ENCODE measurements at places on chromosomes 3 and 15.

DNA sequence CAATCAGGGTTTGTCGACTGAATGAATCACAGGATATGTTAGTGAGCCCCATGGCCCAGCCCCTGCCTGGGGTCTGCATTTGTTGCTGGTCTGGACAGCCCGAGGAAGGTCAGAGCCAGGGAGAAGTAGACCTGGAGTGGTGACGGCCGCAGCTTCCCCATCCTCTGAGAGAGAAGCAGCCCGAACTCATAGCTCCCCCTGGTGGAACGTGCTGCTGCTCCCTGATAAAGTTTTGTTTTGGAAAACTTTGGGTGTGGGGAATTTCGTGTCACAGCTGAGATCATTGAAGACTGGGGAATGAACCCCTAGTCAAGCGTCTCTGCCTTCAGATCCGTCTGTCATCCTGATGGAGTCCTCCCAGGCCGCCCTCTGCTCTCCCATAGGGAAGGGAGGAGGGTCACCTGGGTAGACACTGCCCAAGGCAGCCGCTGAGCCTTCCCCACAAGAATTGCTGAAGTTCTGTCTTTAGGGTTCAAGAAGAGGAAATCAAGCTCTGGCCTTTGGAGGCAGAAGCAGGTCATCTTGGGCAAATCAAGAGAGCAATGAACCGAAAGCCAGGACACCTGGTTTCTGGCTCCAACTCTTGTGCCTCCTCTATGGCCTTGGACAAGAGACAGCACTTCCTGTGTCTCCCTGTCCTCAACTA lies 60.5 kb downstream of the GLDN start:
- DNase-seq = no peak

DNA sequence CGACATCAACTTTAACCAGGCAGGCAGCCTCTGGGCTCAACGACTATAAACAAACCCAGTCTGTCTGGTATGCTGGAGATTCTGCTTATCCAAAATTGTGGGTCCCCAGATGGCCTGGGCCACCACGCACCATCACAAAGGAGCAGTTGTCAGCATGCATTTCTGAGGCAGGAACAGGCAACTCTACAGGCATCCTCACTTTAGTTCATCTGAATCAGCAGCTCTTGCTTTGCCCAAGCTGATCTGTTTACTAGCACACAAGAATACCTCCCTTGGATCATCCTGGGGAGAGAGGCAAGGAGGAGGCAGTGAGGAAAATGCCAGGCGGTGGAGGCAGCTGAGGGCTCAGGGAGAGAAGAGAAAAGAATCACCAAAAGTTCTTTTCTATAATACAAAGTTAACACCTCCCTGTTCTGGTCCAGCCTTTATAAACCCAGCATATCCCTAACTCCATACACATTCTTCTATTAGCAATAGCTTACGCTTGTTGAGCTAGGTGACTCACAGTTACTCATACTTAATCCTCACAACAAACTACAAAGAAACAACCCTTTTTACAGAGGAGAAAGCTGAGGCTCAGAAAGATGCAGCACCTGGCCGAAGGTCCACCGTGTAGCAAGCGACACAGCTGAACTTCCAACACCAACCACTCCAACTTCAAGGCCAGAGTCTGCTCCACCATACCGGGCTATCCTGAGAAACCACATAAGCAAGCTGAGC lies 33.6 kb downstream of the ZDHHC3 start:
- no peak for DNase-seq

- no peak for DNase-seq
Observed at GRCh38 chr15:69031013-69032001, 16.8 kb downstream of the NOX5 start.

- no peak for DNase-seq
Observed at GRCh38 chr3:131608741-131609140, 106.0 kb upstream of the MRPL3 start.

- DNase-seq = no peak
Observed at GRCh38 chr15:49709646-49710214, 88.9 kb downstream of the DTWD1 start.

DNA sequence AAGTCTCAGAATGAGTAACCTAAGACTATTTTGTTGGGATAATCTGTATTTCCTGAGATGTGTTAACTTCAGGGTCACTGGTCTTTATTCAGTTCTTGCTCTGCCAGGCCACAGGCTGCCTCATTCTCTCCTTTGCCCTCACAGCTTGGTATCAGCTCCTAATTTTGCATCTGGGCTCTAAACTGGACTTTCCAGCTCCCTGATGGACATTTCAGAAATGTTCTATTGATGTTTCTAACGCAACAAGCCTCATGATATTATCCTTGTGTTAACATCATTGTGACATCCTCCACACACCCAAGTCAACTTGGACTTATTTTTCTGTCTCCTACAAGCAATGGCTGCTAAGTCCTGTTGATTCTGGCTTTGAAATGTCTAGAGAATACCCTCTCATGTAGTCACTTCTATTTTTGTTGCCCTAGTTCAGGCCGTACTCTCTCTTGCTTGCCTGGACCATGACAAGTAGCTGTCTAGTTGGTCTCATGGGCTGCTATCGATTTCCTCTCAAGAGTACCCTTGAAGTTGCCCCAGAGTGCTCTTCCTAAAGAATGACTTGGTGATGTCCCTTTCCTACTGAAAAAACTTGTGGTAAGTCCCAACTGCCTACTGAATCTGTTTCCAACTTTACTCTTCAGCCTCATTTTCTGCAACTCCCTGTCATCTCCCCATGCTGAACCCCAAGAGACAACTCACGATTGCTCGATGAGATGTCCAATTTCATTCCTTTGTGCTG lies 52.7 kb downstream of the CHST2 start:
- no peak for DNase-seq

- peak; percentile 32 for DNase-seq
Observed at GRCh38 chr15:57432141-57432741, 55.9 kb downstream of the CGNL1 start.

DNA sequence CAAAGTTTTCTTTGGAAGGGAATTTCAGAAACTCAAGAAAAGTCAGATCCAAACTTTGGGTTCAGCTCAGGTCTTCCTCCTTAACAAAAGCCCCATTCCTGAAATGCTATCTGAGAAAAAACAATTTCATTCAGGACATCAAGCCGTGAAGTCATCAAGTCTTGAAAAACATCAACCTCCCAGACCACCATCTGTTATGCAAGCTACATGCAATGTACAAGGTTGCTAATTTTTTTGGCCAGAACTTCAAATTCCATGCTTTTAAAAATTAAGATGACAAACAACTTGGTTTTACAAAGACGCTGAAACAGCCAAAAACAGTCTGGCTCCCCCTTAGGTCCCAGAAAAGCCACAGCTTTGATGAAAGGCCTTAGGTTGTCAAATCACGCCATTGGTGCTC lies 53.9 kb upstream of the WNT5A start:
- DNase-seq = no peak

GRCh38 chr3:13869761-13870343 lies 10.0 kb downstream of the WNT7A start:
- DNase-seq = no peak

DNA sequence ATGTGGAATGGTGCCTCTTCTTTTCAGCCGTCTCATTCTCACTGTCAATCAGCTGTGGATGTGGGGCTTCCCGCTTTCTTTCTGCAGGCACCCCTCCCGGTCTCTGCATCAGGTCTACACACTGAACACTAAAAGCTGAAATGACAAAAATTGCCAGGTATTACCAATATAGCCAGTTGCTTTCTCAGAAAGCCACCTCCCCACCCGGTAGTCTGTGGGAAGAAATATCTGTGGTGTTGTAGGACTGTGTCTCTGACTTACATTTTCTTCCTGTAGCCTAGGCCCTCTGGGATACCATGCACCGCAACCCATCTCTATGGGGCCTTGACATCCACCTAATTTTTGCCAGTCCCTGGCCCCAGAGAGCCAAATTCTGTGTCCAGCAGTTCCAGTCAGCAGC lies 19.2 kb upstream of the EPHB1 start:
- DNase-seq = no peak

DNA sequence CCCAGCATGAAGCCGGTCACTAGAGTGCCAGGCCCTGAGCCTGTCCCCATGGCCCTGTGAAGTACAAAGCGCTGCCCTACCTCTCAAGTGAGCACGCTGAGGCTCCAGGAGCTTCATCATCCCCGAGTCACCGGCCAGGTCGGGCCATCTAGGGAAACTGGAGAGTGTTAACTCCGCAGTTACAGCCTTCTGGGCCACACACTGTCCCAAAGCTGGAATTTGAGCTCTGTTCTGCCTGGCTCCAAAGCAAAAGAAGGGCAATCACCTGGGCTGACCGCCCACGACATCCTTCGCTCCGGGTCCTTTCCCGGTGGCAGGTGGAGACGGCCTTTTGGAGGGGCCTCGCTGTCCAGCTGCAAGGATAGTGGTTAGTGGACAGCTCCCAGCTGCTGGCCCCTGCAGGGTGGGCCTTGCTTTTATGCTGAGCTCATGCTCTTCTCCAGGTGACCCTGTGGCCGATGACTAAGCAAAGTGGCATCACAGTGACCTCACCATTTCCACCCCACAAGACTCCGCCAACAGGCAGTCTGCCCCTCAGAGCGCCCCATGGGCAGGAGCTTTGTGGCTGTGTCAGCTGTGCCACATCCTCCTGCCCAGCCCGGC lies 3.5 kb upstream of the MUC4 start:
- no peak for DNase-seq

GRCh38 chr15:39181940-39182339 lies 398.9 kb upstream of the THBS1 start:
- no peak for DNase-seq

DNA sequence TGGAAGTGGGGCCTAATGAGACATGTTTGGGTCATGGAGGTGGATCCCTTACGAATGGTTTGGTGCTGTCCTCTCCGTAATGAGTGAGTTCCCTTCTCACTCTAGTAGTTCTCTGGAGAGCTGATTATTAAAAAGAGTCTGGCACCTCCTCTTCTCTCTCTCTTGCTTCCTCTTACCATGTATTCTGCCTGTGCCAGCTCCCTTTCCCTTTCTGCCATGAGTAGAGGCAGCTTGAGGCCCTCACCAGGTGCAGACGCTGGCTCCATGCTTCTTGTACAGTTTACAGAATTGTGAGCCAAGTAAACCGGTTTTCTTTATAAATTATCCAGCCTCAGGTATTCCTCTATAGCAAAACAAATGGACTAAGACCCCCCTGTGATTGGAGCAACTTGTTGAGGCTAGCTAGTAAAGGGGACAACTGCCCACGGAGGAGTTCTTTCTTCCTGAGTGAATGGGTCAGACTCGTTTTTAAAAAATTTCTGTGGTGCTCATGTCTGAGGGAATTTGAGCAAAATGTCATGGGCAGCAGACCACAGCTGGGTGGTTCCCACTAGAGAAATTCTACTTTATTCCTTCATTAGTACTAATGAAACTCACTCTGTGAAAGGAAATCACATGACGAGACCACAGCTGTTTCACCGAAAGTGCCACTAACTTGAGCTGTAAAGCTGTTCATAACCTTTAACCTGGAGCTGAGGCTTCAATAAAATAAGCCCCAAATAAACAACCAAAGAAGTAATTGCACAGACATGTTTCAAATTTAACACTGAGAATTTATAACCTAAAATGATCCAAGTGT lies 210.0 kb downstream of the NFKBIZ start:
- no peak for DNase-seq

DNA sequence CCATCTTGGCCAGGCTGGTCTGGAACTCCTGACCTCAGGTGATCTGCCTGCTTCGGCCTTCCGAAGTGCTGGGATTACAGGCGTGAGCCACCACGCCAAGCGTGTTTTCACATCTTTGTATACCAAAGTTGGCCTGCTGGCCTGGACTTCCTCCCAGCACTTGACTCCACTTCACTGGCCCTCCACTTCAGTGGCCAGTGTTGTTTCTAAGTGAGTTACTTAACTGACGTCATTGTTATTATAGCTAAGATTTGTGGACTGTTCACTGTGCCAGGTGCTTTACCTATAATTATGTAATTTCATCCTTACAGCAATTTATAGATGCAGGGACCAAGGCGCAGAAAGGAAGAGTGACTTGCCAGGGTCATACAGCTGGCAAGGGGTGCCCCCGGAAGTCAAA lies 52.0 kb downstream of the HRH1 start:
- no peak for DNase-seq

DNA sequence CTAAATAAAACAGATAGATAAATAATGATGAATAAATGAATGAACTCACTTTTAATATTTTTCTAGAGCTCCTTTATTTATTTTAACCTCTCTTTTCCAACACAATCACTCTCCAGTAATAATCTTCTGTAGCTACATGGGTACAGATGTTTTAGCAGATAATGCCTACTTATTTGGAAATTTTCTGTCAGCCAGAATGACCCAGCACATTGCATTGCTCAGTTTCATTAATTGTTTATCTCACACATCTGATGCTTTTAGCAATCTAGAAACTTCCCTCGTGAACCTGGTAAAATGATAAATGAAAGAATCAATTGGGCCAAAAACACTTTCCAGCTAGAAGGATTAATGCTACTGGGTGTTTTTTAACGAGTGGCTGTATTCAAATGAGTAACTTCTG lies 14.9 kb upstream of the MYH15 start:
- no peak for DNase-seq

- no peak for DNase-seq
Observed at GRCh38 chr15:68421798-68422402, 10.1 kb downstream of the ITGA11 start.

DNA sequence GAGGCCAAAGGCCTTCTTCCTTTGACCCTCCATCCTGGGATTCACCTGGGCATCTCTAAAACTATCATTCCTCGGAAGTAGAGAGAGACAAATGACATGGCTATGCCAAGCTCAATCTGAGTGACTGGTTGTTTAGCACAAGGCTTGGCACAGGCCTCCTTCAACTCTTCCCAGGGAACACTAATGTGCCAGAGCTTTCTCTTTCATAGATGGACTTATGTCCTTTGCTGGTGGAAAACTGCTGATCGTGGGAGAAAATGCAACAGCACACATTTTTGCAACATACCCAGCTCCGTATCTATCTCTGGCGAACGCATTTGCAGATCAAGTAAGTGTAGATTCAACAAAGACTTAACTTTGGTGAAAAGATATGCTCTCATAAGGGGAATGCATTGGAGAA lies 36.5 kb downstream of the AQP9 start:
- no peak for DNase-seq

GRCh38 chr15:87687523-87687870 lies 569.0 kb downstream of the NTRK3 start:
- DNase-seq = no peak

DNA sequence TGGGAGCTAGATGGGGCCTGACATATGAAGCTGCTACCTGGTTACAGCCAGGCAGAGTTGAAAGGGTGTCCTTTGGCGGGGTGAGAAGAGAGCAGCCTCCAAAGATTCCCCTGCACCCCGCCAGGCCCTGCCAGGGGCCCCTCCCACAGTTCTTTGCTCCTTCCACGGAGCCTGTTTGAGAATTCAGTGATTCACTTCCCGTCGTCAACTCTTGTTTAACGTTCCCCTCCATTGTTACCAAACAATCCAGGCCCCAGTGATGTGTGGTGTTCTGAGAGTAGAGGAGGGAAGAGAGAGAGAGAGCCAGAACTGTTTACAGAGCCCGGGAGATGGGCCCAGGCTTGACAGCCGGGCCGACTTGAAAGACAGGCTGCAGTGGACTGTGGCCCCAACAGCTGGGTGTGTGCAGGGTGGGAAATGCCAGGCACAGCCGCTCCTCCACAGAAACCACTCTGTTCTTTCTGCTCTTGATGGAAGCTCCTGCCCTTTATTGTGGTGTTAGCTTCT lies 81.5 kb downstream of the SMAD3 start:
- DNase-seq = no peak

Measured in putamen (tissue), 1 donor.